ENCODE measurements at places on chromosomes 3 and 15. TPM values are rescaled to one million over a fixed set of nuclear protein-coding genes. Genes with fewer than 3 reads are reported as not detected.

Gene NISCH
- total RNA-seq, result 163 TPM

GRCh38 chr3:17938313-17938712, 195.9 kb upstream of the TBC1D5 start:
- DNase-seq, result no peak

GRCh38 chr3:138511945-138512344, 77.5 kb downstream of the ESYT3 start:
- no peak for DNase-seq

DNA sequence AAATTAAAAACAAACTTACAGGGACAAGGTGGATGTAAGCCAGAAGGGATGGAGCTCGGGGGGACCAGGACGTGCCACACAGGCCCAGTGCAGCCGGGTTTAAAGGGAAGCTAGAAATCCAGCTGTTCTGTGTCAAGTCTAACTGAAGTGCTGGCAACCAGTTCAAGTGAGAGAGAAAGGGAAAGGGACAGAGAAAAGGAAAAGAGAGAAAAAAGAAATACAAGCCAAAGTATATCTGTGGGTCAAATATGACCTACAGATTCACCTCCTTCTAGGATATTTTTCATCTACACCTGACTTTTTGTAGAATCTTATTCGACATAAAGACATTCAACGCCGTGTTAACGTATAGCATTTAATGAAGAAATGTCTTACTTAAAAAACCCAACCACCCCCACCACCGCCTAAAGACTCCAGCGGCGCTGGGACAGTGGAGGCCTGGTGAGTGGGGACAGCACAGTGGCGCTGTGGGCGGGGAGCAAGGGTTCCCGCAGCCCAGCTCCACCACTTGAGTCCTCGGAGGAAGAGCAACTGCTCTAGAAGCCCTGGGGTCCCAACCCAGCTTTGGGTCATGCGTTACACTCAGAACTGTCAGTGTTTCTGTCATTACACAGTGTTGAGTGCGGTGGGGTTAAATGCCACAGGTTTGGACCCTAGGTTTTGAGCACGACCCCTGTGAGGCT, 62.3 kb downstream of the CHSY1 start:
- no peak for DNase-seq

GRCh38 chr3:30059240-30059639, 547.2 kb upstream of the TGFBR2 start:
- DNase-seq, result no peak

All from CD8-positive, alpha-beta T cell (primary cell).